Hypothalamus (tissue), 51 donors: ENCODE measurements at places on chromosomes 13 and 19.

- peak; percentile 90 for DNase-seq
Observed at GRCh38 chr19:13093407-13094105, 9.1 kb downstream of the LYL1 start.

GRCh38 chr19:28290963-28291657 is 921.8 kb downstream of the UQCRFS1 start:
- DNase-seq: no peak

DNA sequence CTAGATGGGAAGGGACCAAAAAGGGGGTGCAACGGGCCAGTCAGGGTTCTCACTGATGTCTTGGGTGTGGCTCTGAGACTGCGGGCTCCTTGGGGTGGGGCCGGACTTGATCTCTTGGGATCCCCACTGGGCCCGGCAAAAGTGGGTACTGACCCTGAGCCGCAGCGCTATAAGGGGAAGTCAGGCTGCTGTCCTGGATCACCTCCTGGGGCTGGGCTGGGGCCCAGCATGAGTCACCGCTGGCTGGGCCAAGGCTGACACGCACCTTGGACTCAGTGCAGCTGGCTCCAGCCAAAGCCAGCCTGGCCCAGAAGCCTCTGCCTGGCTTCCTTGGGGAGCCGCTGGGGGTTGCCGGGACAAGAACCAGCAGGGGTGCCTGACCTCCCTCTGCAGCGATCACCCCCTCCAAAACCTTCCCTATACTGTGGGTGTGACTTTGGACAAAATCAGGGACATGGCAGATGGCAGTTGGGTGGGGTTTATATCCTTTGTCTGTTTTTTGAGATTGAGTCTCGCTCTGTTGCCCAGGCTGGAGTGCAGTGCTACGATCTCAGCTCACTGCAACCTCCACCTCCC is 617 bp upstream of the IQCN start:
- DNase-seq: peak; percentile 8

DNA sequence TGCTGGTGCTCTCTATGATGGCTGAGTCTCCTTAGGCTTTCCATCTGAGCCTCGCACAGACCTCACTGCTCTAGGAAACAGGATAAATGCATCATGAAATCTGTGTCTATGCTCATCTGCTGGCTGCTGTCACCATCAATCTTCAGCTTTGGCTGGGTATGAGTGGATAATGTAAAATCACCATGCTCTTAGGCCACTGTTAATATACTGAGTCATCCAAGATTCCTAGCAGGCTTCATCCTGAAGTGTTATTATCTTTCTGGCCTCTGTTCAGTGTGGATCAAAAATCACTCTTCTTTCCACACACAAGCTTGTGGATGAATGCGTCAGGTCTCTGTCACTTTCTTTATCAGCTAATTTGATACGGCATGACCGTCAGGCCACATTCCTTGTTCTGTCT is 317.4 kb downstream of the NALCN start:
- no peak for DNase-seq

GRCh38 chr13:19591864-19592263 is 30.5 kb upstream of the TPTE2 start:
- DNase-seq: no peak

GRCh38 chr19:39419003-39419402 is 6.5 kb downstream of the PLEKHG2 start:
- DNase-seq: no peak

DNA sequence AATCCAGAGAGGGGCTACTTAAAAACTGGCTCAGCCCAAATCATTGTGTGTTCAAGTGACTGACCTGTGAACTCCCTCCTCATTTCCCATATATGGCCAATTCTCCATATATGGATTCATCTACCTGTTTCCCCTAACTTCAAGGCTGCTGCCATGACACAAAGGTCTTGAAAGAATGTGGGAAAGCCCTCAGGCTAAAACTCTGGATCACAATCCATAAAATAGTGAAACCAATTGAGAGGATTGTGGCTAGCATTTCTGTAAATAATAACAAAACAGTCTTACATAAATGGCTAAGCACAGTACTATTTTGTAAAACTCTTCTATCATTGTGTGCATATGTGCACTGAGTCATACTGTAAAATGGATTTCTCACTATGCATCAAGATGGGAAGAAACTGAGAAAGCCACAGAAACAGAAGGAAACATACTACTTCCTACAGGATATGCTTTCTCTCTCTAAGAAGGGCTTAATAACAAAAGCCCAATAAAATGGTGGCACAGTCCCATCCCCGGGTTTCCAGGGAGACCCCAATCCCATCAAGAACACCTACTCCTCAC is 80.5 kb downstream of the FOXO1 start:
- no peak for DNase-seq

GRCh38 chr19:40744554-40745401 is 5.5 kb downstream of the ACTMAP start:
- DNase-seq: no peak

DNA sequence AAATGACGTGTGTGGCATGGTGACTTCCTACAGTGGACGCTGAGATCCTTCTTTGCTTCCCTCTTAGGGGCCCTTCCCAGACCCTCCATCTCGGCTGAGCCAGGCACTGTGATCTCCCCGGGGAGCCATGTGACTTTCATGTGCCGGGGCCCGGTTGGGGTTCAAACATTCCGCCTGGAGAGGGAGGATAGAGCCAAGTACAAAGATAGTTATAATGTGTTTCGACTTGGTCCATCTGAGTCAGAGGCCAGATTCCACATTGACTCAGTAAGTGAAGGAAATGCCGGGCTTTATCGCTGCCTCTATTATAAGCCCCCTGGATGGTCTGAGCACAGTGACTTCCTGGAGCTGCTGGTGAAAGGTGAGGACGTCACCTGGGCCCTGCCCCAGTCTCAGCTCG is 5.2 kb downstream of the LAIR2 start:
- DNase-seq: no peak

- no peak for DNase-seq
Observed at GRCh38 chr13:75399168-75399878, 82.6 kb downstream of the TBC1D4 start.

GRCh38 chr13:51999510-51999911 is 11.7 kb downstream of the ATP7B start:
- no peak for DNase-seq

DNA sequence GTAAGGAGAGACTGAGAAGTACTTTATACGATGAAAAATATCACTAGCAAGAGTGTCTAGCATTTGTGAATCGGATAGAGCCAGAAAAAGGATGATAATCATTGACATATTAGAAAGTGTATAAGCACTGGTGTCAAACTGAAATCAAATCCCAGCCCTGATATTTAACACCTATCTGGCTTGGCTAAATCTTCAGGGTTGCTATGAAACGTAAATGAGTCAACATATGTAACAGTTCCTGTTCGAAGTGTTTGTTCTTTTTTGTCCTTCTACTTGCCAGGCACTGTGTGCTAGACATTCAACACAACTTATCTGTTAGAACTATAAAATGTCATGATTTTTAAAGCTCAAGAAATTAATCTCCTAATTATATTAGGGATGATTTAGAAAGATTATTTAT is 40.8 kb downstream of the SERPINE3 start:
- no peak for DNase-seq

GRCh38 chr19:5321851-5322681 is 18.5 kb downstream of the PTPRS start:
- no peak for DNase-seq

- DNase-seq: no peak
Observed at GRCh38 chr13:113028336-113029060, 59.5 kb downstream of the MCF2L start.

- DNase-seq: no peak
Observed at GRCh38 chr19:43606569-43607229, 5.2 kb upstream of the SRRM5 start.

DNA sequence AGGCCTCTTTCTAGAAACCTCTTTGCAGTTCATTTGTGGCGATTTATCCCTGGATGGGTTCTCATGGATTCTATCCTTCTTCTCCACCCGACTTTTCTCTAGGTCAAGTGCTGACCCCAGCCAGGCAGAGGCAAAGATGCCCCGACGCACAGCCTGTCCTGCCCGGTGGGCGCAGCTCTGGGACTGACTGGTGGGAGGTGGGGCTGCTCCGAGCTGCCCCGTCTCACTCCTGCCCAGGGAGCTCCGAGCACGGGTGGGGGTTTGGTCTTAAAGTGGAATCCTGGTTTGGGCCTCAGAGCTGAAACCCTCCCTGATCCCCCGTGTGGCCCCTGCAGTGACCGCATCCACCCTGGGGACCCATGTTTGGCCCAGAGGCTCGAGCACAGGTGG is 44.5 kb downstream of the GAS6 start:
- DNase-seq: no peak

DNA sequence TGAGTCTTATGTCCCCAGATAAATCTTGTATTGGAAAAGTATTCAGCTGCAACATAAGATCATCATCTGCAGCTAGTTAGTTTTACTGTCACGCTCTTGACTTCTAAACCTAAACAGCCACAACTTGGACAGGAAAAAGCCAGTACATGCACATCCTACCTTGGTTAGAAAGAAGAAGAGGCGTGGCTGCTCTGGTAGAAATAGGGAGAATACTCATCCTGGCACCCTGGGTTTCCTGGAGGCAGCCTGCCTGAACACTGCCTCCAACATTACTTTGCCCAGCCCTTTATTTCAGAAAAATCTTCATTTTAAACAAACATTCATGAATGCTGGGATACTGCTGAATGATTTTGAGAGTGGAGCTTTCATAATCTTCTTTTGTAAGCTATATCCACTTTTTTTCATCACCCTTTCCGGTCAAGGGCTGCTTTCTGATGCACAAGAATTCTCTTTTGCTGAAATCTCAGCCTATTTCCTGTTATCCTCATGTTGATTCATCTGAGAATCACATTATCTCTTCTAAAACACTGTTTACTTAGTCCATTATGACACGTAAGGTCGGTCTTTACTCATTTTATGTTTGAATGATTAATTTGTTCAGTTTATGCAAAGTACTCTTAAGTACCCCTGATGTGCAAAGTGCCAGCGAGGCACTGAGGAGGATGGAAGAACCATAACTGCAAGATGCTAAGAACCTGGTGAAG is 55.2 kb downstream of the STARD13 start:
- DNase-seq: no peak

DNA sequence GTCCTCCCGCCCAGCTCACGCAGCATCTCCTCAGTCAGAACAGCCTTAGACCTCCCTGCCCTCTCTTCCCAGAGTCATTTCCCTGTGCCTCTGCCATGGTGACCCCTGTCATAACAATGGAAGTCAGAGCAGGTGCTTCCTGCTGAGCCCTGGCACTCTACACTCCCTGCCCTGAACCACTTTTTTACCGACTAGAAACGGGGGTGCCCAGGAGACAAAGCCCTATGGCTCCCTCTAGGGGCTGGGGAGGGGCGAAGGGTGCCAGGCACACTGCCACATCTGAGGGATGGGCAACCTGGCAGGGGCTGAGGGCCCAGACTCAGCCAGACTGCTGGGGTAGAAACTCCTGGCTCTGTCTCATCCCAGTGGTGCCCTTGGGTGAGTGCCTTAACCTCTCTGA is 16.4 kb downstream of the ZNF574 start:
- DNase-seq: no peak

DNA sequence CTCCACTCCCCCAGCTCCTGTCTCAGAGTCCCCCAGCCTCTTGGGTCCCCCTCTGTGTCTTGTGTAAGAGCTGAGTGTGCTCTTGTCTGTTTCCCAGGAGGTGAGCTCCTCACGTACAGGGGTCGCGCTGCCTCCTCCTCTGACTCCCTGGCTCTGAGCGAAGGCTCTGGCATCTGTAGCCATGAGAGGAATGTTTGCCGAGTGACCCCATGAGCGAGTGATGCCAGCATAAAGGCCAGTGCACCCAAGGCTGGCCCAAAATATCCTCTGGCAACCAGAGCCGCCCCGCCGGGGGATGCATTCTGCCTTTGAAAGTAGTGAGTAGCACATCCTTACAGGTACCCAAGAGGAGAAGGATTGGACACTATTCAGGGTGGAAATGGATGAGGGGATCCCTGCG is 26.2 kb upstream of the C19orf12 start:
- DNase-seq: no peak

DNA sequence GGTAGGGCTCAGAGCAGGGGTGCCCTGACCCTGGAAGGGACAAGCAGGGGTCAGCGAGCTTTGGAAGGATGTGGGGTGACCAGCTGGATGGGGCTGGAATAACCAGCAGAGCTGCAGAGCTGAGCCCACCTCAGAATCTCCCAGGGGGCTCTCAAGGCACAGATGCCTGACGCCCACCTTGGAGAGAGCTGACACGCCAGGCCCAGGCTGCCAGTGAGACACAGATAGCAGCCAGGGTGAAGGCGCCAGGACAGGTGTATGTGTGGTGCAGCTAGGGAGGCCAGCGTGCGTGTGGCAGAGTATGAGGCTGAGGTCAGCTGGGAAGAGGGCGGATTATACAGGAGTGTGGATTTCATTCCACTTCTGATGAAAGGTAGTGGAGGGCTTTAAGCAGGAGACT is 8.9 kb downstream of the AP1M1 start:
- DNase-seq: no peak

GRCh38 chr13:28679628-28680027 is 20.7 kb downstream of the POMP start:
- DNase-seq: no peak

- DNase-seq: no peak
Observed at GRCh38 chr13:26873386-26873698, 112.8 kb upstream of the GPR12 start.

DNA sequence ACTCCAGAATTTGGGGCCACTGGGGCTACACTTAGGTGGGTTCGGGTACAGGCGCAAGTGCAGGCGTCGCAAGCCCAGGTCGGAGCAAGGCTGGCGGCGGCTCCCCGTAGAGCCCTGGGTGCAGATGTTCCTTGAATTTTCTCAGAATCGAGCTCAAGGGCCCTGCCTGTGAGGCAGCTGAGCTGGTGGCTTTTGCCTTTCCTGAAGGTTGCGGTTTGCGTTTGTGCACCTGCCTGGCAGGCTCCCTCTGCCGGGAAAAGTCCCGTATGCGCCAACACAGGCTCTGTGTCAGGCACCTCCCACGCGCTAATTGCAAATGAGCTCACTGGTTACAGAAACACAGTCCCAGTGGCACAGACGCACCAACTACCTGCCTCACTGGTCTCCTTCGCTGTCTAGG is 5.9 kb downstream of the DOHH start:
- DNase-seq: no peak

GRCh38 chr13:60397704-60398378 is 821 bp downstream of the TDRD3 start:
- peak; percentile 39 for DNase-seq

DNA sequence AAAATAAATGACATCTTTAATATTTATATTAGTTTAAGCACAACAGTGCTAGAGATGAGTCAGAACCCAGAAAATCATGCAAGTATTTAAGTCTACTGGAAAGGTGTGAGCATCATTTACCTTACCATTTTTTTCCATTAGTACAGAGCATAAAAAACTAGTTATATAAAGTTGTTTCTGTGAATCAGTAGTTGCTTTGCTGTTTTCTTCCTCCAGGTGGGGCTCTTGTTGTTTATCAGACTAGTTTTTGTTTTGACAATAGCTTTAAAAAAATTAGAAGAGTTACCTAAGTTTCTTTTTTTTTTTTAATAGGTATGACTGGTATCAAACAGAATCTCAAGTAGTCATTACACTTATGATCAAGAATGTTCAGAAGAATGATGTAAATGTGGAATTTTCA is 12.7 kb downstream of the SUGT1 start:
- DNase-seq: no peak
